ENCODE measurements at places on chromosomes 3 and 15.
A peak's percentile ranks its signal among the peaks of the same experiment; 100 is the strongest.

GRCh38 chr3:62809369-62809768 is 65.8 kb downstream of the CADPS start:
- ATAC-seq = no peak

GRCh38 chr15:50813865-50814264 is 48.4 kb upstream of the SPPL2A start:
- peak; percentile 53 for ATAC-seq

DNA sequence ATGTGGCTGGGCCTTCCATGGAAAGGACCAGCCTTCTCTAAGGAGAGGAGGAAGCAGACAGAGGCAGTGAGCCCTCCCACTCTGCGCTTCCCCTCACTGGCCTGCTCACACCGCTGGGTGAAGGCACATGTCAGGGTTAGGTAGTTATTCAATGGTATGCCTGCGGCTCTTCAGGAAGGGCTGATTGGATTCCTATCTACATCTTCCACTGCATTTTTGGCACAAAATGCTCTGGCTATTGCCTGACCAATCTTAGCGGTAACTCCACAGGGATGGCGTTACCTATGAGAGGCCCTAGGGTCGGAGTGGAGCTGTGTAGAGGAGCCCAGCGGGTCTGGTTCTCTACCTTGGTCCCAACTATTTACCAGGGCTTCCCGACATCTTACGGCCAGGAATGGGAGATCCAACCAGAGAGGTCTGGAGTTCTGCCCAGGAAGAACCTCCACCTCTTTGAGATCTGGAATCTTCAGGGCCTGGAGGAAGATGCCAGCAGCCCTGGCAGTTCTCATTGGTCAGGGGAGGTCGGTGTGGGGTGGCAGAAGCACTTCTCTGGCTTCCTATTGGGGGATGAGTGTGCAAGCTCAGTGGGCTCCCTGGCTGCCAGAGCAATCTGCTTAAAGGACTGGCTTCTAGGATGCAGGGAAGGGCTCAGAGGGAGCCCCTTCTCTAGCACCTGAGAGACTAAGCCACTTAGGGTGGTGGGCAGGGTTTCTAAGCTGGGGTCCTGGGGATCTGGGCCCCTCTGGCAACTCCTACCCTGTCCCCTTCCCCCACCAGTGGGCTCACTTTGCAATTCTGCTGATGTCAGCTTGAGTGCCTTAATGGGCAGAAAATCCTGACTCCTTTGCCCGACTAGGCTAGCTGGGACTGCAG is 24.3 kb downstream of the SNX33 start:
- ATAC-seq = peak; percentile 18

- ATAC-seq = no peak
Observed at GRCh38 chr3:21226086-21226485, 524.9 kb downstream of the ZNF385D start.

DNA sequence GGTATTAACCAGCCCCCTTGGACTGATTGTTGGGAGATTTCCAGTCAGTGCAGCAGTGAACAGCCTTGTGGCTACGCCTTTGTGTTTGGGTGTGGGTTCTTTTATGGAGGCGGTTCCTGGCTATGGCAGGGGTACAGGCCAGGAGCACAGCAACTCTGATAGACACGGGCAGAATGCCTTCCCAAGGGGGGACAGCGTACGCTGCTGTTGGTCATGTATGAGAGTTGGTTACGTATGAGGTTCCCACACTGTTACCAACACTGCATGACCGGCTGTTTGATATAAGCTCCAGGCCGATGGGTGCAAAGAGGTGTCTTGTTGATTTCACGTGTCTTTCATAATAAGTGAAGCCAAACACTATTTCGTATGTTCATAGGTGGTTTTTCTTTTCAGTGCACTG is 187.8 kb downstream of the NSMCE3 start:
- no peak for ATAC-seq

- no peak for ATAC-seq
Observed at GRCh38 chr3:171221104-171221503, 194.6 kb upstream of the SLC2A2 start.

GRCh38 chr3:67334588-67334987 is 319.8 kb downstream of the SUCLG2 start:
- ATAC-seq = no peak

DNA sequence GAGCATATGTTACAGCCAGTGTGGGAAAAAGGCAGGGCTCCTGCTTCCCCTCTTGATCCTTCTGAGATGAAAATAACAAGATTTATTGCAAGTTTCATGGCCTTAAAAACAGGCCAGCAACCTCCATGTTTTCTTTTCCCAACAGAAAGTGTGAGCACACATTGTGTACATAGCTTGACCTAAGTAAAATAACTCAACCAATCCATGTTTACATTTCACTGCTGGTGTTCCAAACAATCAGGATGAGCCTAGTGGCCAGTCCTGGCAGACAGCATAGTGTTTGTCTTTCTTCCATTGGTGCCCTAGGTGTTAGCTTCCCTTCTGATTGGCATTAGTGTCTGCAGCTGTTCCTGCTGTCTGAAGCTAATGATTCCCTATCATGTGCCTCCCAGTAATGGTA is 847.7 kb downstream of the EPHA3 start:
- ATAC-seq = no peak

DNA sequence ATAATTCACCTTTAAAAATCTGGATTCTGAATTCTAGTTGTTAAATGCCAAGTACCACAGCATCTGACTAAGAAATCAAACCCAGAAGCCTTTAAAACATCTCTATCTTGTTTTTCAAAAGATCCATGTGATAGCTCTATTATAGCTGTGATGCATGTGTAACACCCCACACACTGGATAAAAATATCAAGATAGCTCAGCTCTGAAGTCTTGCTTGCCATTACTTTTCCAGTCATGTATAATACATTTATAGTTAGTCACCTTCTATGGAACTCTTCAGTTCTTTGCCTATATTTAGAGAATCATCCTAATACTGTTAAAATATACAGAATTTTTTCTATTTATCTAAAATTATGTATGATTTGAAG is 11.6 kb downstream of the ARPP19 start:
- ATAC-seq = no peak

Data from SK-N-SH treated with all-trans-retinoic acid at 6 μM for 48 hours (cell line).